ENCODE measurements at places on chromosomes 5 and 9. TPM values are rescaled to one million over a fixed set of nuclear protein-coding genes. Genes with fewer than 3 reads are reported as not detected.

CAPSL gene
- total RNA-seq, result not detected

NUTM2G gene
- total RNA-seq, result not detected

CAMSAP1 gene
- 47.9 TPM for total RNA-seq

SNX30 gene
- 3.1 TPM for total RNA-seq

TEX48 gene
- total RNA-seq, result not detected

PHYKPL gene
- 41.5 TPM for total RNA-seq

ICE1 gene
- total RNA-seq, result 218 TPM

SPINK4 gene
- total RNA-seq, result not detected

LCN2 gene
- not detected for total RNA-seq

DNA sequence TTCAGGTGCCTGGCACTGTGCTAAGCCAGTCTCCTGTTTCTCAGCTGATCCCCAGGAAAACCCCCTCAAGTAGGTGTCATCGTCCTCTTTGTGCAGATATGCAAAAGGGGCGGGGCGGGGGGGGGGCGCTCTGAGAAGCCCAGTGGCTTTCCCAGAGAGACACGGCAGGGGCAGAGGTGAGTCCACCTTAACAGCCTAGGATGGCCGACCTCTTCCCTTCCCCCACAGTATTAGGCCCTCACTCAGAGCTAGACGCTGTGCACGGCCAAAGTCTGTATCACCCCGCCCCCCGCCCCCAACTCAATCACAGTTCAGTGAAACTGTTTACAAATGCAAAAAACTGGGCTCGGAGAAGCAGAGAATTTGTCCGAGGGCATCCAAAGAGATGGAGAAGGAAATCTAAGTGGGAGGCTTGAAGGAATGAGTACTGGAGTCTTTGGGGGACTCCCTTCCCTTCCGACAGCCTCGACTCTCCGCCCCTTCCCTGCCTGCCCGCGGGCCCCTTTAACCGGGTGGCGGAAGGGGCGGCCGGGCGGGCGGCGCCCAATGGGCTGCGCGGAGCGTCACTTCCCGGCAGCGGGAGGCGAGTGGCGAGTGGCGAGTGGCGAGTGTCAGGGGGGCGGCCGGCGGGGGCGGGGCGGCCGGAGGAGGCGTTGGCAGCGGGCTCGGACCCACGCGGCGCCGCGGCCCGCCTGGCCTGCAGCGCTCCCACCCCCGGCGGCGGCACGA, at the start of gene ERGIC1:
TSS of gene ERGIC1 (plus strand) at position 566 of the 729 bp plus-strand sequence. CDS start at position 729, 163 bp downstream.
- H3K4me1 ChIP-seq, result peaks cover 7% of the 10 kb centered on the region
- H3K4me3 ChIP-seq, result peak within 1 kb of the TSS; percentile 79
- no peaks in the 10 kb centered on the region for H3K27me3 ChIP-seq
- peak; percentile 78 for DNase-seq
- H3K36me3 ChIP-seq, result no peaks in the 10 kb centered on the region

DNA sequence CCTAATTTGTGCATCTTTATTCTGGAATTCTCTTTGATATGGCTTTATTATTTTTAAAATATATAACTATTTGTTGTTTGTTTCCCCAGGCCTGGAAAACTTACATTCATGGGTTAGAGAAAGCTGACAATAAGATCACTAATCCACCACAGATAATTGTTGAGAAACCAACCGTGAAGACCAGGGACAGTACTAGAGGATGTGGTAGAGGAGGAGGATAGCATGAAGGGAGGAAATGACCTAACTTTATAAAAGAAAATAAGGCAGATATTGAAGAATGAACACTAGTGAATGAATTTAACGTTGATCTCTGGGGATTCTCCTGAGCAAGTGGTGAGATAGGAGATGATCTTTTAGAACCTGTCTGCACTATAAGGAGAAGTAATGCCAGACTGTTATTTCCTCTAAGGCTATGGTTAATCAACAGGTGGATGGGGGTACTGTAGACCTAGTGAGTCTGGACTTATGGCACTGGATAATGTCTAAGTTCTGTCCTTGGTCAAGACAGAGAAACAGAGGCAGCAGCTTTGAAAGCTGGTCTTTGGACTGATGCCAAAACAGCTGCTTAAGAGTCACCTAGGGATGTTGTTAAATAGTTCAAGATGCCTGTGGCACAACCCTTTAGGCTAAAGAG, 52.4 kb downstream of the NREP start:
- no peaks in the 10 kb centered on the region for H3K27me3 ChIP-seq
- H3K4me3 ChIP-seq, result no peak overlapping the region
- no peak for DNase-seq
- H3K27ac ChIP-seq, result no peak overlapping the region
- H3K4me1 ChIP-seq, result no peaks in the 10 kb centered on the region
- H3K36me3 ChIP-seq, result no peaks in the 10 kb centered on the region

- no peaks in the 10 kb centered on the region for H3K4me1 ChIP-seq
- H3K36me3 ChIP-seq, result no peaks in the 10 kb centered on the region
- DNase-seq, result no peak
- H3K27me3 ChIP-seq, result no peaks in the 10 kb centered on the region
- no peak overlapping the region for H3K4me3 ChIP-seq
Observed at GRCh38 chr5:134459010-134459403, 47.3 kb upstream of the CDKN2AIPNL start.

GRCh38 chr9:131297903-131298302, 8.4 kb downstream of the PLPP7 start:
- H3K27me3 ChIP-seq, result no peaks in the 10 kb centered on the region
- H3K4me3 ChIP-seq, result no peak overlapping the region
- no peak for DNase-seq
- no peak overlapping the region for H3K27ac ChIP-seq

DNA sequence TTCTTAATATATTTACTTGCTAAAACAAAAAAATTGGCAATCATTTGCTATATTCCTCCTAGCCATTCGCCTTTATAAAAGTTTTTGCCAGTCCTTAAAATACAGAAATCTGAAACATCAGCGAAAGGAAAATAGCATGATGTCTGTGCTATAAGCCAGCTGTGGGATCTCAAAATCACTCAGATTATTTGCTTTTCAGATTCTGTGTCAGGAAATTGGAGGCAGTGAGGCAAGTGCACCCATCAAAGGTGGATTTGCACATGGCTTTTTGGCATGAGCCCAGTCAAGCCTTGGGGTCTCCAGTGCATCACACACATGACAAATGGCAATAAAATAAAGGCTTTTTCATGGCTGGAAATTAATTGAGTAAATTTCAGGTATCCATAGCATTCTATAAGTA, 196.8 kb upstream of the DAPK1 start:
- H3K4me1 ChIP-seq, result no peaks in the 10 kb centered on the region
- no peak overlapping the region for H3K4me3 ChIP-seq
- no peak for DNase-seq
- H3K27me3 ChIP-seq, result no peaks in the 10 kb centered on the region

GRCh38 chr5:34957857-34958690, 28.7 kb downstream of the DNAJC21 start:
- H3K27me3 ChIP-seq, result no peaks in the 10 kb centered on the region
- no peak for DNase-seq
- H3K4me3 ChIP-seq, result no peak overlapping the region
- no peaks in the 10 kb centered on the region for H3K4me1 ChIP-seq
- H3K27ac ChIP-seq, result peak overlapping the region; percentile 11

DNA sequence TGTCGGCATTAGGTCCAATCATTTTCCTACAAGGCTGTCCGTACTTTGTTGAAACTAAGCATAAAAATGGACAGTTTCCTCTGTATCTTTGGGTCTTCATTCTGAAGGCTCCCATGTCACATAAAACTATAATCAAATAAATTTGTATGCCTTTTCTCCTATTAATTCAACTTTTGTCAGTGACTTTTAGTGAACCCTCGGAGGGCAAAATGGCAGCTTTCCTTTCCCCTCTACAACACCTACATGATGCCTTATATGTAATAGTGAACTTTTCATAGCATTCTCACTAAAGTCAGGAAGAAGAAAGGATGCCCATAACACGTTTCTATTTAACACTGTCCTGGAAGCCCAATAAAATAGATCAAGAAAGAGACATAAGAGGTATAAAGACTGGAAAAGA, 5.1 kb upstream of the AGXT2 start:
- no peaks in the 10 kb centered on the region for H3K4me1 ChIP-seq
- no peaks in the 10 kb centered on the region for H3K27me3 ChIP-seq
- H3K36me3 ChIP-seq, result no peaks in the 10 kb centered on the region
- no peak overlapping the region for H3K4me3 ChIP-seq

GRCh38 chr9:28056006-28056405, 482.7 kb upstream of the C9orf72 start:
- no peak for DNase-seq
- H3K4me1 ChIP-seq, result no peaks in the 10 kb centered on the region
- no peak overlapping the region for H3K4me3 ChIP-seq
- H3K27ac ChIP-seq, result no peak overlapping the region
- no peaks in the 10 kb centered on the region for H3K27me3 ChIP-seq
- no peaks in the 10 kb centered on the region for H3K36me3 ChIP-seq

DNA sequence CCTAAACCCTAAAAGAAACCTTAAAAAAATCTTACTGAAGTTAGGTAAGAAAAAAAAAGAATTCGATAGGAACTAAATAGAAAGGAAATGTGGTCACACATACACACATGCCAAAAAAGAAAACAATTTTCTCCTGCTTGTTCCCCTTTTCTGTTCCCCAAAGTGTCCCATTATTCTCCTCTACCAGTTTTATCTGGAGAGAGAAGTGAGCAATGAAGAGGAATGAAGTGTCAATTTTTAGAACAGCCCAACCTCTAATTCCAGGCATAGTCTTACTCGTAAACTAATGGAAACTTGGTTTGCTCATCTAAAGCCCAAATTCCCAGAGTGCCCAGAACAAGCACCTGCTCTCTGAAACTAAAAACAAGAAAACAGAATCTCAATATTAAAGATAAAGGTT, 26.1 kb downstream of the AP3B1 start:
- no peaks in the 10 kb centered on the region for H3K36me3 ChIP-seq
- H3K4me1 ChIP-seq, result no peaks in the 10 kb centered on the region
- no peak overlapping the region for H3K4me3 ChIP-seq
- H3K27ac ChIP-seq, result no peak overlapping the region
- H3K27me3 ChIP-seq, result no peaks in the 10 kb centered on the region

DNA sequence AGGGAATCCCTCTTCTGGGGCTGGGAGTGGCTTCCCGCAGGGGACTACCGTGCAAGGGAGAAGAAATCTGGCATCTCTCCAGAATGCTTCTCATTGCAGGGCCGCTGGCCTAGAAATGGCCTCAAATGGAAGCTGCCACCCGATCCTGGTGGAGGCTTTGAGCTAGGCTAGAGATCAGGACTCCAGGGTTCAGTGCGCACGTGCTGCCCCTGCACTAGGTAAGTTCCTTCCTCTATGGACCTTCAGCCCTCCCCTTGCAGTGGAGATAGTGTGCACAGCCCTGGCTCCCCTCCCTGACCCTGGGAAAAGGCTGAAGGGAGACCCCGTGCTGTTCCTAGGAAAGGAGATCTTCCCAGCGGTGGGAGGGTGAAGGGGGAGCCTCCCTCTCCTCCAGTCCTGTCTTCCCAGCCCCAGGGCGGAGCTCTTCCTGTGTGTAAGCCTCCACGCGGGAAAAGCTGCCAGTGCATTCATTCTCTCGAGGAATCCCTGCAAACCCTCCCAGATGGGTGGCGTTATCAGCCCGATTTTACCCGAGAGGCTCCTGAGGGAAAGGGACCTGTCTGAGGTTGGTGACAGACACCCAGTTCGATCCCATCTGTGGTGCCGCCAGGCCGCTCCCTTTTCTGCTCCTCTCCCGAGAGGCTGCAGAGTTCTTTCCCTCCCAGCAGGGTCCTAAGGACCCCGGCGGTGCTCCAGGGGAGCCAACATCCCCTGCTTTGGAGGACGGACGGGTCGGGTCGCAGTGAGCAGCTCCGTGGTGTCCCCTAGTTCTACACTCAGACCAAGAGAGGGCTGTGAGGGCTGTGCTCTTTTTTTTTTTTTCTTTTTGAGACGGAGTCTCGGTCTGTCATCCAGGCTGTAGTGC, 1.4 kb upstream of the CERCAM start:
- peaks cover 6% of the 10 kb centered on the region for H3K4me1 ChIP-seq
- peak overlapping the region; percentile 94 for H3K4me3 ChIP-seq

GRCh38 chr5:124980163-124980941, 233.9 kb upstream of the ZNF608 start:
- H3K4me1 ChIP-seq, result no peaks in the 10 kb centered on the region
- no peak overlapping the region for H3K27ac ChIP-seq
- no peak overlapping the region for H3K4me3 ChIP-seq
- H3K27me3 ChIP-seq, result no peaks in the 10 kb centered on the region
- H3K36me3 ChIP-seq, result no peaks in the 10 kb centered on the region

DNA sequence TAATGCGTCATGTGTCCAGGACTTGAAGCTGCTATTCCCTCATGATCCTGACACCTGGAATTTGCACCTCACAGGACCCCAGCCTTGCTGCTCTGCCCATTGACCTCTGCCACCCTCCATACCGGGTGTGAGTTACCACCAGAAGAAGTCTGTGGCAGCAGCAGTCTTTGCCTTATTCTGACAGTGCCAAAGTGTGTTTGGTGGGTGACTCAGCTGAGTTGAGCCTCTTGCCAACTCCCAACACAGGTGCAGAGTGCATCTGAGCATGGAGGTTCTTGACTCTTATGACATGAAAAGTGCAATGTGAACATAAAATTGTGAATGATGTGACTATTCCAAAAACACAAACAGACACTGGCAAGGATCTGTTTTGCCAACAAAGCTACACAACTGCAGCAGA, 1166.5 kb upstream of the CDH18 start:
- no peaks in the 10 kb centered on the region for H3K27me3 ChIP-seq
- no peaks in the 10 kb centered on the region for H3K4me1 ChIP-seq
- no peak for DNase-seq

- no peaks in the 10 kb centered on the region for H3K36me3 ChIP-seq
- no peaks in the 10 kb centered on the region for H3K4me1 ChIP-seq
- DNase-seq, result no peak
- H3K27me3 ChIP-seq, result no peaks in the 10 kb centered on the region
- H3K27ac ChIP-seq, result no peak overlapping the region
Observed at GRCh38 chr9:38106488-38106887, 37.5 kb upstream of the SHB start.
